ENCODE measurements at places on chromosomes 2 and 18.

DNA sequence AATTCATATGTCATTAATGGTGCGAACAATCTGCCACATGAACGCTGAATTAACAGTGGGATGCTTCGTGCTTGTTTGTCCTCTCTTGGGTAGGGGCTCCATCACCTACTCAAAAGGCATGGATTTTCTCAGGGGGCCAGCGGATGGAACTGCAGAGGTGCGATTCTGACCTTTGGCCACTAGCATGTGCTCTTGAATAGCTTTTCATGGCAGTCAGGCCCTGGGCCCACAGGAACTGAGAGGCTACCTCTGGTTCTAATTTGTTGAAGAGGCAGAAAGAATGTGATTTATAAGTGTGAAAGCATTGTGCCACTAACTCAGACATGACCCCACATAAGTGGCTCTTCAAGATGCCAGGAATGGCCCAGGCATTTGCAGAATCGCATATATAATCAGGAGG lies 283.2 kb downstream of the INSIG2 start:
- no peak for DNase-seq

GRCh38 chr2:147845411-147845971 lies 662 bp downstream of the ACVR2A start:
- DNase-seq: no peak

- no peak for DNase-seq
Measured at GRCh38 chr18:77069931-77070330, 62.7 kb downstream of the MBP start.

DNA sequence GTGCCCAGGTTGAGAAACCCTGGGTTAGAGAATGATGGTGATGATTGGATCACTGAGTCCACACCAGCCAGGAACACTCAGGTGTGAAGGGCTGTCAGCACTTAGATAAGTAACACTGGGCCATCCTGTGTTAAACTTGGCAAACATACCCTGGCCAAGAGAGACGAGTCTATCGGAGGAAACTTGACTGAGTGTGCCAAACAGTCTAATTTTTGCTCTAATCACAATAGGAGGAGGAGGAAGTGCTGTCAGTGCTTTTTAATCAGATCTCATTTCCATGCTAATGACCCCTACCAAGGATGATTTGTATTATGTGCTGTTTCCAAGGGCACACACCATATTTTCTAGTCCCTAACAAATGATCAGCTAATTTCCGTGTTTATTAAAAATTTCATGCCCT lies 63.8 kb upstream of the SEC11C start:
- DNase-seq: no peak

GRCh38 chr2:55247025-55247424 lies 14.5 kb downstream of the RPS27A start:
- DNase-seq: no peak

DNA sequence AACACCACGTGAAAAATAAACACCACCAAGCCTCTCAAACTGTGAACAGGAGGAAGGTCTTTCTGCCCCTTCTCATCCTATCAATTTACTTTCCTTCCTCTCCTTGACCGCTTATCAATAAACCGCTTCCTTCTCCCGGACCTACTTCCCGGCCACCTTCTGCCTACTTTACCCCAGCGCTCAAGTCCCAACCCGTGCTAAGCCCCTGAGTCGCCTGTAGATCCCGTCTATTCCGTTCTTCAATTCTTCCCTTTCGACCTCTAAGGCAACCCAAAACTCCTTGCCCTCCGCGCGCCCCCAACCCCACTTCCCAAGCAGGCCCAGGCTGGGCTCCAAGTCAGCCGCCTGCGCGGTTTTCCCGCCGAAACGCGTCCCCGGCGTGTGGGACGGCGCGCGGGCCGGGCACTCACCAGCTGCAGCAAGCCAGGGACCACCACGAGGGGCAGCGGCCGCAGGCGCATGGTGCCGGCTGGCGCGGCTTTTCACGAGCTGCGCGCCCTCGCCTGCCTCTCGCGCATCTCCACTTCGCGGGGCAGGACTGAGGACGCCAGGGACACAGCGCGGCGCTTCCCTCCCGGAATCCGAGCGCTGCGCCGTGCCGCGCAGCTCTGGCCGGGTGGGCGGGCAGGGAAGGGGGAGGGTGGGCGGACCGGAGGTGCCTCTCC lies at the start of gene NXPH2:
Gene NXPH2, minus strand, starts transcription at position 610 of the 665 bp plus-strand sequence. Its CDS starts 149 bp downstream, at position 461.
- DNase-seq: no peak

DNA sequence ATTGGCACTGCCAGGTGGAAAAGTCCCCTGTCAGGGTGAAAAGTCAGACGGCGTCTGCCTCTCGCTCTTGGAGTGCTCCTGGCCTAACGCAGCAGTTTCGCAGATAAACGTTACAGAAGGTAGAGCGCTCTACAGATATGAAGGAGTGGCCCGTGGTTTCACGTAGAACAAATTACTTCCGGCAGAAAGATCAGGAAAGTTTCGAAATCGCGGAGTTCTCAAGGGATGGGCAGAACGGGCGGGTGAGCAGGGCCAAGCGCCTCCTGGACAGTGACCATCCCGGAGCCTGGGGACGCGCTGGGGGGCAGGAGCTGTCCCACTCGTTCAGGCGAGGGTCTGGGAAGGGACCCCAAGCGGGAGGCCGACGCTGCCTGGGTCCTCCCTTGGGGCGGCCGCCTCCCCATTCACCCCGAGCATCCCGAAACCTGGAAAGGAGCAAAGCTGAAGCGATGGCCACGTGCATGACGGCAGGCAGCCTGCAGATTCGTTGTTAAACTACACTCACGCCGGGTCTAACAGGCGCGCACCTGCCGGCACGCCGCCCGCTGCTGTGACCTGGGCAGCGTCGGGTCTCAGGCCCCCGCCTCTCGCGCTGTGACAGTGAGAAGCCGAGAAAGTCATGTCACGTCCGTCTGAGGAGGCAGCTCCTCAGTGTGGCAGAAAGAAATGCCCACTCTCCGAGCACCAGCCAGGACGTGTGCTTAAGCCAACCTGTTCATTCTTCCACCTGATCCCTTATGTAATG lies 122.9 kb upstream of the SALL3 start:
- no peak for DNase-seq

DNA sequence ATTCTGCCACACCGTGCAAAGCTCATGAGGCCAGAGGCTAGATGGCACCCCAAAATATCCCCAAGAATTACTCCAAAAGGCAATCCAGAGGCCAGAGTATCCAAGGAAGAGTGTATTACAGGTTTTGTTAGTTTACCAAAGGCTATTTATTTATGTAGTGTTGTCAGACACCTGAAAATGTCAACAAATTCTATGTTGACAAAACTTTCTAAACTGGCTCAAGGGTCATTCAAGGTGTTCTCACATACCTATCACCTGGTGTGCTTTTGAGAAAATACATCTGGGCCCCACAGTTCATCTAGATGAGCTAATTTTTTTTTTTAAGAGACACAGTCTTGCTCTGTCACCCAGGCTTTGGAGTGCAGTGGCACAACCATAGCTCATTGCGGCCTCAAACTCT lies 12.4 kb upstream of the DTNB start:
- no peak for DNase-seq

- DNase-seq: no peak
Measured at GRCh38 chr2:24920098-24920808, at the start of gene ADCY3. ADCY3 (minus strand) TSS chr2:24920237; CDS start chr2:24918987, 1,250 bp downstream.

DNA sequence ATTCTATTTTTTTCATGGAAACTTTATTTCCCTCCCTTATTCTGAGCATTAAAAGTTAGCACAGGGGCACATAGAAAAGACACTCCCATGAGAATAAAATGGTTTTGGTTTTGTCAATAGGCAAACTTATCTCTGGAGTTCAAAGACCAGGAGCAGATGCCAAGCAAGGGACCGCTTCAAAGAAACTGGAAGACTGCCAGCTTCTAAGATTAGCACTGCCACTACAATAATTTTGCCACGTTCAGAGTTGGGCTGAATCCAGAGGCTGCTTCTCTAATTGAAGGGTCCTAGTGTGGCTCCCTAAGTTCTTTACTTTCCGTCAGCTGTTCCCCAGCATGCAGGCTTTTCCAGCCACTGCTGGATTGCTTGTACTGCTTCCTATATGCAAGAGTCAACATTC lies 681.0 kb upstream of the GCFC2 start:
- no peak for DNase-seq

- no peak for DNase-seq
Measured at GRCh38 chr2:42102591-42103450, 55.0 kb downstream of the PKDCC start.

GRCh38 chr18:2518473-2518872 lies 52.8 kb downstream of the METTL4 start:
- no peak for DNase-seq

DNA sequence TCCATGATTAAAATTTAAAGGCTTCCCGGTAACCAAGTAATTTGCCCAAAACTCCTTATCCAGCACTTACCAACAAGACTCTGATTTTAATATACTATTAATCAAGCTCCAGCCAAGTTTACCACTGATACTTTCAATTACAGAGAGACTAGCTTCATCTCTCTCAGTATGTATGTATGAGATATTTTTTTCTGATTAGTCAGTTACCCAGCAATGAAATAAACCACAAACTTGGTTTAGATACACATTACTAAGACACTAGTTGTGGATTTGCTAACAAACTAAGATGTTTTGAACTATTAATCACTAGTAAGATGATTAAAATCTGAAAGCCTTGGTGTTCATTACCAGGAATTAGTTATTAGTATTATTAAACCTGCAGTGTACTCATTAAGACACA lies 1272.2 kb upstream of the ACVR2A start:
- no peak for DNase-seq

GRCh38 chr2:98806236-98806697 lies 75.3 kb upstream of the MGAT4A start:
- no peak for DNase-seq

DNA sequence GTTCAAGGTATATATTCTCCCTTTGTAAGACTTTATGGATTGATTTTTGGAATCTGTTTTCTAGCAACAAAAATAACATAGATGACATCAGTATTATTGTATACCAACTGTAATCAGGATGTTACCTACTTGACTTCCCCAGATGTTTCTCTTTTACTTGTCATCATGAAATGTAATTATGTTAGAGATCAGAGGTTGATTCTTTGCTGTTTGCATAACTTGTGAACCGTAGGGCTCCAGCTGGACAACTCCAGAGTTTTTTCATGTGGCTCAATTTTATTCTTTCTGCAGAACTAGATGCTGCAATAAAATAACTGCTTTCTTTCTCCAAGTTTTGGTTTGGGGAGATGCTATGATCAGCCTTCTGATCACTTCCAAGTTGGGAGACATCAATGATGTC lies 58.1 kb downstream of the SPOPL start:
- DNase-seq: no peak

GRCh38 chr18:57432751-57433400 lies 2.3 kb upstream of the ONECUT2 start:
- no peak for DNase-seq

DNA sequence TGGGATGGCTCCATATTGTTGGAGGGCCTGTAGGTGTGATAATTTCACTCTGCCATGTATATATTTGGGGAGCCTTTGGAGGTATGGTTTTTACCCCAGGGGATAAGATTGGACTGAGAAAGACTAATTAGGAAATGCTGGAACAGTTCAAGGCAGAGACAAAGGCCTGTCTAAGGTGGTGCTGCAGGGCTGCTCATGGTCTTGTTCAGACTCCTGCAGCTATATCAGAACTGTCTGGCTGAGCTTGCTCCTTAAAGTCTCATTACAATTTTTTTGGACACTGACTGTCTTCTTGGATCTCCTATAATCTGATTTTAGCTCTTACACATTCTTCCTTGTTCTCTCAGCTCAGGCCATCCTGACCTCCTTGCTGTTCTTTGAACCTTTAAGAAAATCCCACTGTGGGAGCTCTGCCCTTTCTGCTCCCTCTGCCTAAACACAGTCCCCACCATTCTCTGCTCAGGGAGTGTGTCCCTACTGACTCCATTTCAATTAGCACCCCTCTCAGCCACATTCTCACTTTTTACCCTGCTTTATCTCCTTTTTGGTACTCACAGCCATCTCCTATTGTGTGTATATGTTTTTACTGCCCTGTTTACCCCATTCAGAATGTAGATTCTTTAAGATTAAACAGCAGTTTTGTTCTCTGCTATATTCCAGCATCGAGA lies 468.7 kb upstream of the FANCL start:
- no peak for DNase-seq

DNA sequence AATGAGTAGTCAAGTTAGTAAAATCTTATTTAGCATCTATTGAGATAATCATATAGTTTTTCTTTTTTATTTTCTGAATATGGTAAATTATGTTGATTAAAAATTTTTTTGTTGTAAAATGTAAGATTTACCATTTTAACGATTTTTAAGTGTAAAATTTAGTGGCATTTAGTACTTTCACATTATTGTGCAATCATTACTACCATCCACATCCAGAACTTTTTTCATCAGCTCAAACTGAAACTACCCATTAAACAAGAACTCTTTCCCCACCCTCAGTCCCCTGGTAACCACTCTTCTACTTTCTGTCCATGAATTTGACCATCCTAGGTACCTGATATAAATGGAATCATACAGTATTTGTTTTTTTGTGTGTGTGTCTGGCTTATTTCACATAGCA lies 11.1 kb downstream of the RAB3GAP1 start:
- no peak for DNase-seq

- no peak for DNase-seq
Measured at GRCh38 chr18:73944715-73945114, 202.9 kb downstream of the FBXO15 start.

DNA sequence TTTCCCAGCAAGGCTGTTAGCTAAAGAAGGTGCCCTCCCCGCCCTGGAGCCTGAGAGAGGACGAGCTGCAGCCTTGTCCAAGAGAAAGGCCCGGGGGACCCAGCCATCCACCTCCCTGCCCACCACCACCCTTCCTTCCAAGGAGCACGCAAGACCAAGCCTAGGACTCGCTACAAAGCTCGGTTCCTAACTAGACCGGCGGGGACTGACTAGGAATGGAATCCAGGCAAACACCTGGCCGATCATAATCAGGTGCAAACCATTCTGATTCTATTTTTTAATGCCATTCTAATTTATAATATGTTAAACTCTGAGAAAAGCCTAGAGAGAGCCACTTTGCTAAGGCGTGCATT lies 19.7 kb upstream of the TUBB6 start:
- DNase-seq: no peak

DNA sequence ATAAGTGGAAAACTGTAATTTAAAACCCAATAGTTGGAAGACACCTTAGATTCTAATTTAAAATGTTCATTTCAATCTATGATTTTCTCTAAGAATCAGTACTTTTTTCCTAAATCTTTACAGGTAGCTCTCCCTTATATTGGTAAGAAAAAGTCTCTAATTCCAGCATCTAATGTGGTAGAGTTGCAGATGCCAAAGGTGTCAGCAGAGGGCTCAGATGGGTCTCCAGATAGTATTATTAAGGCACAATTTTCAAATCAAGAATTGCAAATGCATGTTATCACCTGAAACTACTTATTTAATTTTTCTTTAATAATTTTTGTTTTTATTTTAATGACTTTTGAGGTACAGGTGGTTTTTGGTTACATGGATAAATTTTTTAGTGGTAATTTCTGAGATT lies 25.5 kb upstream of the ITGA4 start:
- no peak for DNase-seq

- DNase-seq: no peak
Measured at GRCh38 chr18:58562999-58563667, 65.8 kb downstream of the ALPK2 start.

- no peak for DNase-seq
Measured at GRCh38 chr2:192208848-192209247, 14.1 kb upstream of the TMEFF2 start.

DNA sequence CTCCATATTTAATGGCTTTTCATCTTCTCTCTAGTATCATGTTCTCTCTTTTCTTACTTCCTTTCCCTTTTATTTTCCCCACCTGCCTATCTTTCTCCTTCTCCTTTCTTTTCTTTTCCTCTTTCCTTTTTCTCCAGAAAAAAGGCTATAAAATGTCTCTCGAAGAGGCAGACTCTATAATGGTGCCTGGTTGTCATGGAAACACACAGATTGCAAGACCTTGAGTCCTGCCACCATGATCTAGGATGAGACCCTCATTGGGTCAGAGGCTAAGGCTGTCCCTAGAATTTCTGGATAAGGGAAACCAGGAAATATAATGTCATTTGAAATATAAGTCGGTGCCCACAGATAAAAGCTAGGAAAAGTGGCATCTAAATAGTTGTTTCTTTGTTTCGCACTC lies 36.5 kb upstream of the LHCGR start:
- DNase-seq: no peak

Data from forelimb muscle (tissue), 1 donor.